ENCODE measurements at places on chromosomes 16 and 17.

DNA sequence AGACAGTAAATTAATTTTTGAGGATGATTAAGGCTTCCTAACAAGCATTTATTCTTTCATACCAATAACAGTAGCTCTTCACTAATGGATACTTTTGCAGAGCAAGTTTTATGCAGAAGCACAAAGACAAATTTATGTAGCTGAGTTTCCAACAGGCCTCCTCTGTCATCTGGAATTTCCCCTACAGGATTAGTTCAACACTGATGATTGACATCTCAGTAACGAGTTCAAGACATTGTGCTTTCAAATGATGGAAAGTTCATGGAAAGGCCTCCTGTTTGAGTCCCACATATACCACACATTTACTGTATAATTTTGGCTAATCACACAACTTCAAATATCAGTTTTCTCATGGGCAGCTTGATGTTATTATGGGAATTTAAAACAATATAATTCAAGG lies 40.6 kb downstream of the ABCA10 start:
- no peak for DNase-seq

- no peak for DNase-seq
Observed at GRCh38 chr16:56297684-56298083, 106.4 kb downstream of the GNAO1 start.

GRCh38 chr17:50691550-50692447 lies 15.9 kb downstream of the ANKRD40 start:
- DNase-seq: no peak

- DNase-seq: no peak
Observed at GRCh38 chr16:86477642-86478041, 32.7 kb upstream of the FOXF1 start.

- DNase-seq: no peak
Observed at GRCh38 chr17:76672270-76672851, 28.8 kb upstream of the ST6GALNAC1 start.

- no peak for DNase-seq
Observed at GRCh38 chr17:44130693-44131349, 7.4 kb upstream of the HDAC5 start.

GRCh38 chr17:492022-492413 lies 139.4 kb upstream of the RPH3AL start:
- DNase-seq: no peak

- DNase-seq: no peak
Observed at GRCh38 chr17:33263396-33263795, 29.7 kb downstream of the ASIC2 start.

GRCh38 chr16:63614429-63614828 lies 1507.4 kb downstream of the CDH11 start:
- no peak for DNase-seq

GRCh38 chr17:58277107-58277801 lies 3.5 kb downstream of the MPO start:
- DNase-seq: no peak

GRCh38 chr17:57892820-57893595 lies 43.2 kb upstream of the MRPS23 start:
- DNase-seq: no peak

DNA sequence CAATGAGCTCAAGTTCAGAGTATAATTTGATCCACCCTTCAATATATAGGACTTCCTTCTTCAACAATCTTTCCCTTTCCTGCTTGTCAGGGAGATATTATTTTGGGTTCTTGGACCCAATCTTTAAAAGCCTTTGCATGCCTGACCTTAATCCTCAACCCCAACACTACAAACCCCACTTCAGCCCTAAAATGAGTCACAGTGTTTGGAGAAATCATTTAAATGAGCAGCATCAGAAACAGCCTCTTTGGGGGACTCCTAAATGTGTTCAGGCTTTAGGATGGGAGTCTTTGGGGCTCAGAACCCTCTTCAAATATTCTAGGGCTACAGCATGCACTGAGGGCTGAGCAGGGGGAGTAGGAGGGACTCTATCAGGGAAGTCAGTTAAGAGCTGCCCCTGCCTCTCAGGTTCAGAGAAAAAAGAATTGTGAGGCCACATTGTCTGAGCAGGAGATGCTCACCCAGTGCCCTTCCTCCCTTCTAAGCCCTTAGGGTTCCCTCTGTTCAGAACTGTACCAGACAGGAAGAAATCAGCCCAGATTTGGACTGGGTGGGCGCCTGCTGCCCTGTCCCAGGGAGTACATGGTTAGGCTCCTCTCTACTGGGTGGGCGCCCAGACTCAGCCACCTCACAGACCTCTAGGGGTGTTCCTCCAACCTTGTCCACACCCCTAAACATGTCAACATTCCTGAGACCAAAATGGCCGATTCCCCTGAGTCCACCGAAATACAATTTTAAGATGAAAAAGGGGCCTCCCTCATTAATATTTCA lies 5.0 kb downstream of the NEUROD2 start:
- DNase-seq: no peak

- no peak for DNase-seq
Observed at GRCh38 chr17:2955931-2956582, 107.3 kb downstream of the OR1D5 start.

GRCh38 chr17:8709006-8709405 lies 35.6 kb downstream of the CCDC42 start:
- DNase-seq: no peak

Measured in stimulated activated CD8-positive, alpha-beta memory T cell treated with anti-CD3 and anti-CD28 coated beads, Interleukin-12 subunit alpha, Interleukin-12 subunit beta, amount 100 ng/mL, for 4 hours (primary cell).